Right ventricle myocardium inferior (tissue), 1 donor: ENCODE measurements at places on chromosomes 2 and 18. TPM values are rescaled to one million over a fixed set of nuclear protein-coding genes. Genes with fewer than 3 reads are reported as not detected.

DNA sequence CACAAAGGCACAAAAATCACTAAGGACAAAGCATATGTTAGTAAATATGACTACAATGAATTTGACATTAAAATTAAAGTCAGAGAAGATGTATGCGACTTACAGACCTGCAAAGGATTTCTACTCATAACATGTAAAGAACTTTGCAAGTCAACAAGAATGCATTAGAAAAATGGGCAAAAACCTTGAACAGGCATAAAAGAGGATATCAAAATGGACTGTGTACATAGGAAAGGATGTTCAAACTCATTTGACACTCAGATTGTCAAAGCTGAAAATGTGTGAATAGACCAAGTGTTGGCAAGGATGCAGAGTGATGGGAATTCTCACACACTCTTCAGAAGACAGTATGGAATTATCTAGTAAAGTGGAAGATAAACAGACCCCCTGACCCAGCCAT is 94.9 kb downstream of the MYOM1 start:
- no peak for DNase-seq

DNA sequence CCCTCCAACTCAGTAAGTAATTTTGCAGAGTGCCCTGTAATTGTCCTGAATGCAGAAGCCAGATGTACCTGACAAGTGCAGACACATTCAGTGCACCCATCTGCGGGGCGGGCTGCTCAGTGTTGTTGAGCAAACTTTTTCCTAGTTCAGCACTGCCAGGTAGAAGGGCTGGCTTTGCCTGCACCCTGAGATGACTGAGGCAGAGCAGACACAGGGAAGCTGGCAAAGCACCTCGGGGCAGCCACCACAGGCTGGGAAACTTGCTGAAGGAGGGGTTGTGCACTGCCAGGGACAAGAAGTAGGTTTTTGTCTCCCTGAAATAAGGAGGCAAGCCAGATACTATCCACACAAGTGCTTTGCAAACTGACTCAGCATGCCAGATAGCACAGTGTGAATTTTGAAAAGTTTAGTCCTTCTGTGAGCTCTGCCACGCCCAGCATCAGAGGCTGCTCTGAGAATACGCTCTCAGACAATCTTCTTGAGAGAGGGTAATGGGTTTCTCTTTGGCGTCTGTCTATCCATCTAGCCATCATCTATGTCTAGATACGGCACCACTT is 62.3 kb downstream of the SOWAHC start:
- DNase-seq, result no peak

The OXER1 gene
- 0.43 TPM for total RNA-seq

GRCh38 chr2:96916646-96917543 is 47.0 kb upstream of the SEMA4C start:
- peak; percentile 15 for DNase-seq

GRCh38 chr2:98474979-98475632 is 30.4 kb downstream of the INPP4A start:
- DNase-seq, result no peak

The RAPH1 gene
- 15.1 TPM for total RNA-seq

The SUMO1 gene
- 68.5 TPM for total RNA-seq

DNA sequence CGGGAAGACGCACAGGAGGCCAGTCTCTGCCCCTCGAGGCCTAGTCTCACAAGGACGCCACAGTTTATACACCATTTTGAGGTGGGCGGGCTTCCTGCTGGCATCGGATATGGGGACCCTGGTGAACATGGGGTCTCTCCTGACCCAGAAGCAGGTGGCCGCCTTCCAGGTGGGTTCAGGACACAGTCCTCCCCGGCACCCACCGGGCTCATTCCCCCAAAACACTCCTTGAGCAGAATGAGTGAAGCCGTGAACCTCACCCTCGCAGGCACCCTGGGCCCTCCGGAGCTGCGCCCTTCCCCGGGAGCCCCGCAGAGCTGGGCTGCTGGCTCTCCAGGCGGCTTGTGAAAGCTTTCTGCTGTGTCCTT is 6.5 kb downstream of the NFATC1 start:
- DNase-seq, result no peak

The ABCG8 gene
- total RNA-seq, result 0.32 TPM

DNA sequence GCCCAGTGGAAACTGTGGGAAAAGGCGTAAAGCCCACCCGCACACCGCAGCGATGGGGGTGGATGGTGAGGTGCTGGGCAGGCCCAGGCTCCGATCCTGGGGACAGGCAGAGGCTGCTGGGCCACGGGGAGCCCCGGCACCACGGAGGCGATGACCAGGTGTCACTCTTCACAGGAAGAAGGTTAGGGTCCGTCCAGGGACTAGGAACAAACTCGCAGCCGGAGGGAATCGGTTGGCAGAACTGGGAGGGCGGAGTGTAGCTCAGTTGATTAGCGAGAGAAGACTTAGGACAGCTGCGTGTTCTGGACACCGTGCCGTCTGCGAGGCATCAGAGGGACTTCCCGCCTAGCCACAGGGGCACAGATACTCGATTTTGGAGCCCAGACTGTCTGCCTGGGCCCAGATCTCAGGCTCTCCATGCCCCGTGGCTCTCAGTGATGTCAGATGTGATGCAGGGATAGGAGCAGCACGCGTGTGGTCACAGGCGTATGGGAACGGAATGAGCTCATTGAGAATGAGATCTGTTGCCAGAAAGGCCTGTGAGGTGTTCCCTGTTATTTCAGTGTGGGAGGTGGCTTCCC is 16.1 kb upstream of the ALLC start:
- DNase-seq, result no peak

The SNTG2 gene
- 2.4 TPM for total RNA-seq
